ENCODE measurements at places on chromosomes 7 and 10. TPM values are rescaled to one million over a fixed set of nuclear protein-coding genes. Genes with fewer than 3 reads are reported as not detected.

ARHGEF5 gene
- 30.3 TPM for polyA plus RNA-seq

OR2A1 gene
- 0.46 TPM for polyA plus RNA-seq

PON3 gene
- 4.9 TPM for polyA plus RNA-seq

PIK3AP1 gene
- polyA plus RNA-seq, result 5.7 TPM

PLXDC2 gene
- 0.81 TPM for polyA plus RNA-seq

JMJD1C gene
- polyA plus RNA-seq, result 22.4 TPM

CYP2C8 gene
- polyA plus RNA-seq, result 3.1 TPM

SDHAF3 gene
- polyA plus RNA-seq, result 19.8 TPM

COL1A2 gene
- 350 TPM for polyA plus RNA-seq

LARP4B gene
- 19.0 TPM for polyA plus RNA-seq

PARD3 gene
- 14.6 TPM for polyA plus RNA-seq
